ENCODE measurements at places on chromosomes 2 and 18.

- DNase-seq = no peak
Measured at GRCh38 chr2:62118160-62118559, 77.8 kb upstream of the B3GNT2 start.

DNA sequence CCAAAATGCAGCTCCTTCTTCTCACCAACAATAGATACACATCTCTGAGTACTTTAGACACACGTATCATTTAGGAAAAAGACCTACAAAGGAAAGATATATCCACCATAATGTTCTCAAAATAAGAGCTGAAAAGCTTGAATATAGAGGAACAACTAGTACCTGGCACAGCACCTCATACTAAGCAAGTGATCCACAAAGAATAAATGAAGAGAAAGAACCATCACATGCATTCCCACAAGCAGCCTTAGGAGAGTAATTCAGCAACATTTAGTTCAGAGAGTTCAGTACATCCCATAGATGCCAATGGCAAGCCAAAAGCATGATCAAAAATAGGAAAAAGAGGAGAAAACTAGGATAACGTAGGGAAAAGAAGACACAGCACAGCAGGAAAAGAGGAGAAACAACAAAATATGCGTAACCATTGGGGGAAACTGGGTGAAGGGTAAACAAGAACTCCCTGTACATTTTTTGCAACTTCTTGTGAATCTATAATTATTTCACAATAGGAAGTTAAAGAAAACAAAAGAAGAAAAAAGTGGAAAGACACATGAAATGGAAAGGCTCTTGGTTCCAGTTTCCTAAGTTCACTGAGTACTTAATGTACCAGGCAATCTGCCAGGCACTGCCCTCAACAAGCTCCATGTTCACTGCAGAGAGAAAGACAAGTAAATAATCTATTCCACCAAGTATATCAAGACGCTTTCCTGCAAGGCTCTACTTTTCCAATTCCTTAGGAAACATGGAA lies 22.3 kb downstream of the CLASP1 start:
- no peak for DNase-seq

DNA sequence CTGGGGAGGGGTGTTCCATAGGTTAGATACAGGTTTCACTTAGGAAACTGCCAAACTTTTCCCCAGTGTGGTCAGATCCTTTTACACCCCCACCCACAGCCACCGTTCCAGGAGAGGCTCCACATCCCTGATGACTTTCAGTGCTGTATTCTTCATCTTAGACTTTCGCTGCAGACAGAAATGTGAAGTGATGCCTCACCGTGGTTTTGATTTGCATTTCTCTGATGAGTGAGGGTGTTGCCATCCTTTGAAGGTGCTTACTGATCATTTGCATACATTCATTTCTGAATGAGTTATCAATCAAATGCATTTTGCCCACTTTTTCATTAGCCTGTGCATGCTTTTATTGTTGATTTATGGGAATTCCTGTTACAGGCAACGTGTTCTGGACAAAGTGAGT lies 14.9 kb downstream of the COPS9 start:
- DNase-seq = no peak

DNA sequence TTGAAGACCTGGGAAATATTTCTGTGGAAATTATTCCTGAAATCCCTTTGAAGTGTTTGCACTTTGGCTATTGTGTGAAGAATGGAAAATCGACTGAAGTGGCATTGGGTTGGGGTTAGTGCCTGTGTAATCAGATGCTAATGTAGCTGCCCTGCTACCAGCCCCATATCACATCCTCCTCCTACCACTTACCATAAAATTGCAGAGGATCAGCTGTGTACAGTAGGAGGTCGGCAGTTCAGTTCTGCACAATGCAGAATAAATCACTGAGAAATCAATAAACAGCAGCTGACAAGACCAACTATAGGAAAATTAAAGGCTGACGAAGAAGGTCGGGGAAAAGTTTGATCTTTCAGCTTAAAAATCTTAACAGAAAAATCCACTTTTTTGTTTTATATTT lies 440.9 kb downstream of the PTPRM start:
- DNase-seq = no peak

- no peak for DNase-seq
Measured at GRCh38 chr18:3970929-3971328, 484.2 kb downstream of the DLGAP1 start.

DNA sequence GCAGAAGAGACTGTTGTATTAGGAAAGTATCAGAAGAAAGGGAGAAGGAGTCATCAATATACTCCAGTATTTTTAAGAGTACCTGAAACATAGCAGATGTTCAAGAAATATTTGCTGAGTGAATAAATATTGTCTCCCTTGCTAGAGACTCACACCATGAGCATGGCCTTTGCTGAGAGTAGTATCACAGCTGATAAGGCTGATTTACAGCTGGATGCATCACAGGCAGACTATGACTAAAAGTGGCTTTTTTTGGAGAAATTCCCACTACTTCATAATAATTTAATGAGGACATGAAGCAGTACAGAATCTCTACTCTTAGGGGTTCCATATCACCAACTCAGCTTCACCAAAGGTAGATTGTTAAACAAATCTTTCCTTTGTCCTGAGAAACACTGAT lies 373.3 kb downstream of the RBM43 start:
- no peak for DNase-seq

DNA sequence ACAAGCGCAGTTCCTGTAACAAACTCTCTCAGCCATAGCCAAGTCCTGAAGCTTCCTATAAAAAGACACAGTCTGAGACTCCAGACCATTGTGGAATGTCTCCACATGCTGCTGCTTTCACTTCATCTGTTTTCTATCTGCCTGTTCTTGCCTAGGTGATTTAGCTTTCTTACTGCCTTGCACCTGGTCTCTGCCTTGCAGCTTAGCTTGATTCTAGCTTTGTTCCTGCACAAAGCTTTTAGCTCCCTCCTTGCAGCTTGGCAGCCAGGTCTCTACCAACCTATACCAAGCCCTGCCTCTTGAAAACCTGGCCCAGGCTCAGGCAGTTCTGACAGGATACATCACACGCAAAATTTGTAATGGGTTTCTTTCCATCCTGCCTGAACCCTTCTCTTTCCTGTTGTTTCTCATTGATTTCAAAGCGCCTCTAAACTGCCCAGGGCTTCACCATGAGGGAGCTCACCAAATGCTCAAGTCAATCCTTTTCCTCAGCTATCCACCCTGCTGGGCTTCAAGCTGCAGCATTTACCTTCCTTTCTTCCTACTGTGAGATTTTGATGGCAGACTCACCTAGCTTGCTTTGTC lies 941.3 kb upstream of the NXPH2 start:
- no peak for DNase-seq

GRCh38 chr18:44089732-44090131 lies 591.0 kb upstream of the SETBP1 start:
- no peak for DNase-seq

- no peak for DNase-seq
Measured at GRCh38 chr2:109182426-109182825, 53.4 kb downstream of the SH3RF3 start.

DNA sequence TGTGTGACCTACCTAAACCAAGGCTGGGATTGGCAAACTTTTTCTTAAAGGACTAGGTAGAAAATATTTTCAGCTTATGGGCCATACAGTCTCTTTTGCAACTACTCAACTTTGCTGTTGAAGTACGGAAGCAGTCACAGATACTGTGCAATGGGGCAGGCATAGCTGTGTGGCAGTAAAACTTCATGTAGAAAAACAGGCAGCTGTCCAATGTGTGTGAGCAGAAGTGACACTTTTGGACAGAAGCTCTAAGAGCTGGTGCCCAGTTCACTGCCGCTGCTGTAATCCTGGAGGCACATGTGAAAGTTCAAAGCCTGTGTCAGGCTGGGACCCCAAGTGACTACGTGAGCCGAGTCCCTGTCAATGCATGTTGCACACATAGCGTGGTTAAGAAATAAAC lies 46.7 kb downstream of the MAPK4 start:
- DNase-seq = no peak

DNA sequence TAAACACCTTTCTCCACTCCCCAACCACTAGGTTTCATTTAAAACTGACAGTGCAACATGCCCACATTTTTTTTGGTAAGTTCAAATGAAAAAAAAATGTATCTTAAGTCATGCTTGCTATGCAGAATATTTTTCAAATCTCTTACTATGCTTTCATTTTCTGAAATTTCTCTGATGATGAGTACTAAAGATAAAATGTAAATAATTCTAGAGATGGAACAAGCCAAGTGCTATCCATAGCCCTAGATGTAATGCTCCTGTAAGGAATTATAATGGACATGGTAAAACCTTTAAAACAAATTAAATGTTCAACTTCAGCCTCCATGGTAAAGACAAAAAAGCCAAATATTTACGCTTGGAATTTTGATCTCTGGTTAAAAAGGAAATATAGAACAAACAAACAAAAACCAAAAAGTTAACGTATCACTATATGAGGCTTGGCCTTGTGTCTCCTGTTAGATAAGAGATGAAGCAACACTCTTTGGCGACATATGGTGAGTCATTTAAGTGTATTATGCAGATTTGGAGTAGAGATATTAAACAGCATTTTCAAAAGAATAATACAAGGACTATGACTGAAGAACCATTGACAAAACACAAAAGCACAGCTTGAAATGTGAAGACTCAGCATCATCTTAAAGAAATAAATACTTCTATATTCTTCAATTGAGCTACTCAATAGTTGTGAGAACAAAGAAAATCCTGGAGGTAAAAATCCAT lies 392.0 kb upstream of the LYPD1 start:
- no peak for DNase-seq

GRCh38 chr2:168490015-168490874 lies 34.2 kb downstream of the CERS6 start:
- no peak for DNase-seq

GRCh38 chr2:15187702-15188101 lies 373.4 kb downstream of the NBAS start:
- no peak for DNase-seq

DNA sequence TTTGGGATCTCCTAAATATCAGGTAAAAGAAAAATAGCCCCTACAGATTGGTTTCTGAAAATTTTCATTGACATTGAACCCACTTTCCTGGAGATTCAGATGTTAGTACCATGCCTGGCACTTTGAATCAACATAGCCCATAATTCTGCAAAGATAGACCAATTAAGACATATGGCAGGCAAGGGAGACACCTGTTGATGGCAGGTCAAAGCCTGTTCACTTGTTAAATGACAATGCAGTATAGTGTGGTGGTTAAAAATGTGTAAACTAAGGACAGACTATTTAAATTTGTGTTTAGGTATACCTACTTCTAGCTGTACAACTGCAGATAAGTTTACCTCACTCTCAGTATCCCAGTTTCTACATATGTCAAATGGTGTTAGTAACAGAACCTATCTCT lies 178.1 kb upstream of the MMADHC start:
- DNase-seq = no peak

All from HS-27A (cell line).